Activated T-helper 2 cell treated with anti-CD3 and anti-CD28 coated beads, Interferon-gamma antibody, Interleukin-2, Interleukin-4, amounts not matched to agents 10 μg/mL and 5 μg/mL and 100 μg/mL, durations not matched to agents 14 hours and 24 hours and 36 hours (primary cell): ENCODE measurements at places on chromosomes 12 and 14.

- H3K4me3 ChIP-seq: no peak overlapping the region
- DNase-seq: no peak
- peaks cover 10% of the 10 kb centered on the region for H3K27me3 ChIP-seq
- no peak overlapping the region for H3K27ac ChIP-seq
- H3K36me3 ChIP-seq: no peaks in the 10 kb centered on the region
These were observed 9.0 kb upstream of the KRT2 start for GRCh38 chr12:52660934-52661499.

GRCh38 chr14:56133547-56133946 lies 15.3 kb downstream of the PELI2 start:
- peaks cover 15% of the 10 kb centered on the region for H3K27me3 ChIP-seq
- no peaks in the 10 kb centered on the region for H3K36me3 ChIP-seq
- no peak overlapping the region for H3K4me3 ChIP-seq

DNA sequence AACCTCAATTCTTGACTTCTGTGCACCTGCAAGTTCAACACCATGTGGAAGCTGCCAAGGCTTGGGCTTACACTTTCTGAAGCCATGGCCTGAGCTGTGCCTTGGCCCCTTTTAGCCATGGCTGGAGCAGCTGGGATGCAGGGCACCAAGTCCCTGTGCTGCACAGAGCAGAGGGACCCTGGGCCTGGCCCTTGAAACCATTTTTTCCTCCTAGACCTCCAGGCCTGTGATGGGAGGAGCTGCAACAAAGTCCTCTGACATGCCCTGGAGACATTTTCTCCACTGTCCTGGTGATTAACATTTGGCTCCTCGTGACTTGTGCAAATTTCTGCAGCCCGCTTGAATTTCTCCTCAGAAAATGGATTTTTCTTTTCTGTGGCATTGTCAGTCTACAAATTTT lies 132.4 kb downstream of the TPH2 start:
- H3K4me3 ChIP-seq: no peak overlapping the region
- H3K36me3 ChIP-seq: no peaks in the 10 kb centered on the region
- H3K27ac ChIP-seq: no peak overlapping the region
- no peaks in the 10 kb centered on the region for H3K4me1 ChIP-seq
- H3K27me3 ChIP-seq: no peaks in the 10 kb centered on the region

DNA sequence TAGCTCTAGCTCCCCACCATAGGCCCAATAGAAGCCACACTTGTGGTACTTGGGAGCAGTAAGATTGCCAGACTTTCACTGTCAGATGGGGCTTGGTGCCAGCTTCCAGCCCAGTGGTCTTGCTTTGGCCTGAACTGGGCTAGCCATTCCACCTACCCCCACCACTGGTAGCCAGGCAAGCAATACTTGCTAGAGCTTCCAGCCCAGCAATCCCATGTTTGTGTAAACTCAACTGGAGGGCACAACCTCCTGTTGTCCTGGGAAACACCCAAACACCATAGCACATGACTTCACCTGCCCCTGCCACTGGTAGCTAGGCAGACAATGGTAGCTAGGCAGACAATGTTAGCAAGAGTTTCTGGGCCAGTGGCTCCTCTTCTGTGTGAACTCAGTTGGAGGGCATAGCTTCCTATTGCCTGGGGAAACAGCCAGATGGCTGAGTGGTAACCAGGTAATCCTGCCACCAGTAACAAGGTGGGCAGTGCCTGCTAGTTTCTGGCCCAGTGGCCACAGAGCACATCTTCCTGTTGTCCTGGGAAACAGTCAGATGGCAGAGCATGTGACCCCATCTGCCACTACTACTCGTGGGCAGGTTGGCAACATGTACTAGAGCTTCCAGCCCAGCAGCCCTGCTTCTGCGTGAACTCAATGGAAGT lies 5.6 kb upstream of the OR6C76 start:
- H3K27ac ChIP-seq: no peak overlapping the region
- no peaks in the 10 kb centered on the region for H3K4me1 ChIP-seq
- no peak for DNase-seq
- peaks cover 24% of the 10 kb centered on the region for H3K27me3 ChIP-seq
- H3K4me3 ChIP-seq: no peak overlapping the region

- no peaks in the 10 kb centered on the region for H3K36me3 ChIP-seq
- H3K4me1 ChIP-seq: no peaks in the 10 kb centered on the region
- H3K4me3 ChIP-seq: no peak overlapping the region
- no peak for DNase-seq
- peaks cover 7% of the 10 kb centered on the region for H3K27me3 ChIP-seq
These were observed 98.1 kb downstream of the NEDD1 start for GRCh38 chr12:97005174-97005573.

GRCh38 chr14:89196545-89196944 lies 220.5 kb downstream of the FOXN3 start:
- DNase-seq: no peak
- H3K4me1 ChIP-seq: peaks cover 14% of the 10 kb centered on the region
- no peak overlapping the region for H3K27ac ChIP-seq
- peaks cover 43% of the 10 kb centered on the region for H3K36me3 ChIP-seq

GRCh38 chr14:105244334-105244733 lies 4.0 kb upstream of the BTBD6 start:
- H3K27ac ChIP-seq: no peak overlapping the region
- no peak for DNase-seq
- peaks cover 27% of the 10 kb centered on the region for H3K36me3 ChIP-seq

- H3K27ac ChIP-seq: no peak overlapping the region
- no peaks in the 10 kb centered on the region for H3K27me3 ChIP-seq
- no peak for DNase-seq
- no peaks in the 10 kb centered on the region for H3K4me1 ChIP-seq
- H3K4me3 ChIP-seq: no peak overlapping the region
- H3K36me3 ChIP-seq: no peaks in the 10 kb centered on the region
These were observed 360.1 kb upstream of the TBX3 start for GRCh38 chr12:115044073-115044472.

GRCh38 chr14:23605931-23606585 lies 27.5 kb upstream of the JPH4 start:
- no peak overlapping the region for H3K4me3 ChIP-seq
- DNase-seq: no peak
- peaks cover 37% of the 10 kb centered on the region for H3K4me1 ChIP-seq
- H3K27me3 ChIP-seq: no peaks in the 10 kb centered on the region

- no peak for DNase-seq
- no peaks in the 10 kb centered on the region for H3K36me3 ChIP-seq
- no peak overlapping the region for H3K27ac ChIP-seq
- H3K4me3 ChIP-seq: no peak overlapping the region
- H3K4me1 ChIP-seq: peaks cover 10% of the 10 kb centered on the region
These were observed 9.5 kb downstream of the POMT2 start for GRCh38 chr14:77311217-77311616.

DNA sequence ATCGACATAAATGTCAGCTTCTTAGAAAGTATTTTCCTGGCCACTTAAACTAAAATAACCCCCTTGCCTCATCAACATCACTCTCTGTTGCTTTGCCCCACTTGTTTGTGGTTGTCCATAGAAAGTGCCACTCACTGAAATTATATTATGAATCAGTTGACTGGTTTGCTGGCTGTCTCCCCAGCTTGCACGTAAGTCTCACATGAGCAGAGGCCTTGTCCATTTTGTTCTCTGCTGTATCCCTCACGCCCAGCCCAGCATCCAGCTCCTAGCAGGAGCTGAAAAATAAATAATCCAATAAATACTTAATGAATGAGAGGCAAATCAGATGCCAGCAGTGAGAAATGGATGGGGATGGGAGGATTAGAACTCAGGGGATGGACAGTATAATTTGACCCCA lies 159.3 kb downstream of the KSR2 start:
- no peaks in the 10 kb centered on the region for H3K4me1 ChIP-seq
- DNase-seq: no peak
- H3K27me3 ChIP-seq: no peaks in the 10 kb centered on the region
- H3K4me3 ChIP-seq: no peak overlapping the region

DNA sequence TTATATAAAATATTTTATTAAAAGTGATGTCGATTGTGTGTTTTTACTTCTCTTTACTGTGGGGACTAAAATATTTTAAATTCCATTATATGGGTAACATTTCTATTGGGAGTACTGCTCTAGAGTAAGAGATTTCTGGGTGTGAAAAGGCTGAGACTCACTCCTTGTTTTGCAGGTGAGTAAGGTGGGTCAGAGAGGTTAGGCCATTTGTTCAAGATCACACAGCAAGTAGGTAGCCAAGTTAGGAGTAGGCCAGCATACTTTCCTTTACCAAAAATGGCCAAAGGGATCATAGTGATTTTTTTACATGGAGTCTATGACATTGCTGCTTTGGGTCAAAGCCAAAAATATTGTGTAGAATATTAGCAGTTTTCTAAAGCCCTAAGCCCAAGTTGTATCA lies 138.0 kb downstream of the ETV6 start:
- no peak for DNase-seq
- H3K36me3 ChIP-seq: peaks cover 37% of the 10 kb centered on the region
- peaks cover 17% of the 10 kb centered on the region for H3K4me1 ChIP-seq
- no peaks in the 10 kb centered on the region for H3K27me3 ChIP-seq

DNA sequence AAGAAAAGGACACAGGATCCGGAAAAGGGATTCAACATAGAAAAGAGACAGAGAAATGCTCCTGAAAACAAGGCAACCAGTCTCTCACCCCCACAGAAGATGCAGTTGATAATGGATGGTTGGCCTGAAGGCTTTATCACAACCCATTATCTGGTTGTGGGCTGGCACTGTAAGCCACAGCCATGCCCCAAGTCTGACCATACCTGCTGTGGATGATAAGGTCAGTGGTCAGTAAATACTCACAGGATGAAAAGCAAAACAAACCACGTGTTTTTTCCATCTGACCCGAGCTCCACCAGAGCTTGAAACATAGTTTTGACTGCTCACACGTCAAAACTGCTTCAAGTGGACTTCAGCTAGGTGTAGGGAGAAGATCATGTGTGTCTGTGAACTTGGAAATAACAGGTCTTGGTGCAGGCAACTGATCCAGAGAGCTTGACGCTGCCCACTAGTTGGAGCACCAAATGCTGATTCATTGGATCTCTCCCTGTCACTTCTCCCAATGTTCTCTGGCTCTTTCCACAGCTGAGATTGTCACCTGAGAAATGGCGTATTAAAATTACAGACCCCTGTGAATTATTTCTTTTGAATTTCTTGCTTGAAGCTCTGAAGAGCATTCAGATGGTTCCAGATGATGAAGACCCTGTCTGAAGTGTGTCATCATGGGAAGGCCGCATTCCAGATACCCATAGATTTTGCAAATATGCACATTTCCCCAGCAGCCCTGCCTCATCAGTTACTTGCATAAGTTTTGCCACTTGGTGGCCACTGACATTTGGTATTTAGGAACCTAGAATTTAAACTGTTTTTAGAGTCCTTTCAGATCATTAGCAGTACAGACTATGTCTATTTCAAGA lies 8.5 kb downstream of the TMEM233 start:
- H3K36me3 ChIP-seq: no peaks in the 10 kb centered on the region
- no peak overlapping the region for H3K27ac ChIP-seq
- peaks cover 27% of the 10 kb centered on the region for H3K27me3 ChIP-seq
- no peak overlapping the region for H3K4me3 ChIP-seq
- H3K4me1 ChIP-seq: no peaks in the 10 kb centered on the region

DNA sequence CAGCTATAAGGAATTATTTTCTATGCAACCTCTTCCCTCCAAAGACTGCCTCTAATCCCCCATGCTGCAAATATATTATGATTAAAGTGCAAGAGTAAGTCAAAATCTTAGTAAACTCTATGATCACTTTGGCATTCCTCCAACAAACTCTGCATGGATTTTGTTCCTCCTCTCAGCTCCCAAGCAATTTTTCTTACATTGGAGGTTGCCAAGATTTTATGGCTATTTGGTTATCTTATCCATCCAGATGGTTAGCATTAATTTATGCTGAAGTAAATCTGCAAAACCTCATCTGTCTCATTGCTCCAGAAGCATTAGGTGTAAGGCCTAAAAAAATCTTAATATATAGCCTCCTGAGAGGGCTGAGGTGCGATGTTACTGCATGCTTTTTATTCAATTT lies 228.1 kb downstream of the CHST11 start:
- peaks cover 34% of the 10 kb centered on the region for H3K36me3 ChIP-seq
- H3K27ac ChIP-seq: no peak overlapping the region
- H3K4me3 ChIP-seq: no peak overlapping the region
- peaks cover 85% of the 10 kb centered on the region for H3K4me1 ChIP-seq

DNA sequence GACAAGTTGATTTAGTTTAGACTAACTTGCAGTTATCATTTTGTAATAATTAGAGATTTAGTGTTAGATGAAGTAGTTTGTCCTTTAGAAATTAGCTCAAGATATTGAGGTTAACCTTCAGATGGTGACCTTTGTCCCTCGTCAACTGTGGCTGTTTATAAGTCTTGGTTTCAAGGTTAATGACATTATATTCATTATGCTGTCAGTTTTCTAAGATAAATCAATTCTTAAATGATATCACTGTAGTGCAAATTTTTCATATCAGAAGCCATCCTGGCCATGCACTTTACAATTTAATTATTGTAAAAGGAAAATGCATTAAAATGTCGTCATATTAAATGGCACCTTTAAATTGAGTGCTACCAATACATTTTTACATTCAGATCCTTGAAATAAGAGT lies 19.6 kb upstream of the PPFIA2 start:
- no peak overlapping the region for H3K4me3 ChIP-seq
- no peaks in the 10 kb centered on the region for H3K4me1 ChIP-seq
- no peak for DNase-seq
- no peaks in the 10 kb centered on the region for H3K27me3 ChIP-seq
- H3K36me3 ChIP-seq: no peaks in the 10 kb centered on the region
